ENCODE measurements at places on chromosomes 2 and 18. TPM values are rescaled to one million over a fixed set of nuclear protein-coding genes. Genes with fewer than 3 reads are reported as not detected.

The FABP1 gene
- not detected for total RNA-seq

The POTEC gene
- not detected for total RNA-seq

The ZBTB7C gene
- total RNA-seq, result 0.09 TPM

The ZNF892 gene
- total RNA-seq, result 3.5 TPM

The EFEMP1 gene
- total RNA-seq, result not detected
